ENCODE measurements at places on chromosomes 13 and 19. TPM values are rescaled to one million over a fixed set of nuclear protein-coding genes. Genes with fewer than 3 reads are reported as not detected.

- no peak for DNase-seq
These were observed 1365.6 kb downstream of the OLFM4 start for GRCh38 chr13:54394085-54394700.

- DNase-seq, result no peak
These were observed 51.6 kb downstream of the SERP2 start for GRCh38 chr13:44425041-44425814.

DNA sequence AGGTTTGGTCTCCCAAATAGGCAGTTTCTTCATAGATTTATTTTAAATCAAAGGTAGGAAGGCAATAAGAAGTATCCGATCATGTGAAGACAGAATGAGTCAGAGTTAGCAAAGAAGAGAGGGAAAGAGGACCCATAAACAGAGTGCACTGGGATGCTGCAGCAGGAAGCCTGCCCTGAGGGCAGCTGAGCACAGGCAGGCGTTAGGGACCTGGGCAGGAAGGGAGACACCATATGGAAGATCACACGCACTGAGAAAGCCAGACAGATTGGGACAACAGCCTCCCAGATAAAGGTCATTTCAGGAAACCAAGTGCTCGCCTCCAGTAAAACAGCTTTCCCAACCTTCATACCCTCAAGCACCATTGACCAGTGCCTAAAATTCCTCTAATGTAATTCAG, 598.0 kb downstream of the EFNB2 start:
- no peak for DNase-seq

CLEC17A gene
- polyA plus RNA-seq, result 0.23 TPM

FLT1 gene
- polyA plus RNA-seq, result 51.8 TPM

DNA sequence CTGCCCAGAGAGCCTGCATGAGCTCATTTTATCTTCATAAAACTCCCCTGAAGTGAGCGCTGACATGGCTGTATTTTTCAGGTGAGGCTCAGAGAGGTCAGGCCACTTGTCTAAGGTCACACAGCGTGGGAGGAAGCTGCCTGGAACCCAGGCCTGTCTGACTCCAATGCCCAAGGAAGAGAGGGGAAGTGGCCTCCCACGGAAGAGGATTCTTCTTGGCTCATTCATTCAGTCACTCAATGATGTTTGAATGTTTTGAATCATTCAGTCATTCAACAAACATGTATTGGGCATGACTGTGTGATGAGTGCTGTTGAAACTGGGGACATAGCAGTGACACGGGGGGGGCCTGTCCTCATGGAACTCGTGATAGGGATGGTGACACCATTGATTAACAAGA, 12.0 kb downstream of the ACTL9 start:
- no peak for DNase-seq

OR10H1 gene
- 0.11 TPM for polyA plus RNA-seq

ZNF773 gene
- 16.9 TPM for polyA plus RNA-seq

ZNF100 gene
- 19.5 TPM for polyA plus RNA-seq

DNA sequence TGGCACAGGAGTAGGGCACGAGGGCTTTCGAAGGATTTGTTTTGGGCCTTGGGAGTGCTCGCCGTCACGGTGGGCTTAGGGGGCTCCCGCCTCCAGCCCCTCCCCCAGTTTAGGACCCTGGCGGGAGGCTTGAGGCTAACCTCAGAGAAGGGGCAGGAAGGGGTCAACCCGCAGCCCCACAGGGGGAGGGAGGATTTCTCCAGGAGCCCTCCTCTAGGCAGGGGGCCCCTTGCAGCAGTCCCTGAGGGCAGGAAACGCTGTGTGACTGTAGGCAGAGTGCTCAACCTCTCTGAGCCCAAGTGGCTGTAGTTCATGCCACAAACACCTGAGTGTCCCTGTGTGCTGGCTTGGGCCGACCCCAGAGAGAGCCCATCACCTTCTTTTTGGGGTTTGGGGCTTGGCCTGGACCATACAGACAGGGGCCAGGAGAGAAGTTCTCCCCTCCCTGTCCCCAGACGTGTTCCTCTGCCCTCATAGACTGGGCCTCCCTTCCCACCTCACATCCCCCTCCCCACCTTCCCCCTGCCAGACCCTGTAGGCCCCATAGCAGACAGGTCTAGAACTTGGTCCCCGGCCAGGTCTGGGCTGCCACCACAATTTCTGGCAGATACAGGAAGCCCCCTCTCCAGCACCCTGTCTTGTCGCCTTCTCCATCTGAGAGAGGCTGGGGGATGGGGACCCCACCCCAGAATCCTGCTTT, 8.1 kb downstream of the ISYNA1 start:
- no peak for DNase-seq

GRCh38 chr19:42281146-42281826, 12.2 kb downstream of the CIC start:
- DNase-seq, result no peak

DNA sequence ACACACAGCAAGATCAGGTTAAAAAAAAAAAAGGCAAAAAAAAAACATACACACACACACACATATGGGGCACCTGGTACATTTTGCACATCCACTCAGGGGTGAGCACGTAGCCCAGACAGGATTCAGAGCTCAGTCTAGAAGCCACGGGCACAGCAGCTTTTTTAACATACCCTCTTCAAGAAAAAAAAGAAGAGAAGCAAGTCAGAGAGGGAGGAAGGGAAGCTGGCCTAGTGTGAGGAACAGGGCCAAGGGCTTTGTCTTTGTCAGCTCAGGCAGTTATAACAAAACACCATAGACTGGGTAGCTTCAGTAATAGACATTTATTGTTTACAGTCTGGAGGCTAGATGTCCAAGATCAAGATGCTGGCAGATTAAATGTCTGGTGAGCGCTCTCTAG, 2.3 kb upstream of the TPM4 start:
- no peak for DNase-seq

DNA sequence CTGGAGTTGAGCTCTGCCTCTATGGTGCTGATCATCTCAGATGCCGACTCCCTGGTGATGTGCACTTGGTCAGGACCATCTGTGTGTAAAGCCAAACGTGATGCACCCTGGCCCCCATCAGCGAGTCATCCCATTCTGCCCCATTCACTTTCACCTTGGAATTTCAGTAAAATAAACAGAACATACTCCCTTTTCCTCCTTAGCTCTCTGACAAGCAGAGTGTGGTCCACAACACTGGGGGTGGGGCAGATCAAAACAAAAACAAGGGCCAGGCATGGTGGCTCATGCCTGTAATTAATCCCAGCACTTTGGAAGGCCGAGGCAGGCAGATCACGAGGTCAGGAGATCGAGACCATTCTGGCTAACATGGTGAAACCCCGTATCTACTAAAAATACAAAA, 12.3 kb downstream of the CEACAM20 start:
- no peak for DNase-seq

DNA sequence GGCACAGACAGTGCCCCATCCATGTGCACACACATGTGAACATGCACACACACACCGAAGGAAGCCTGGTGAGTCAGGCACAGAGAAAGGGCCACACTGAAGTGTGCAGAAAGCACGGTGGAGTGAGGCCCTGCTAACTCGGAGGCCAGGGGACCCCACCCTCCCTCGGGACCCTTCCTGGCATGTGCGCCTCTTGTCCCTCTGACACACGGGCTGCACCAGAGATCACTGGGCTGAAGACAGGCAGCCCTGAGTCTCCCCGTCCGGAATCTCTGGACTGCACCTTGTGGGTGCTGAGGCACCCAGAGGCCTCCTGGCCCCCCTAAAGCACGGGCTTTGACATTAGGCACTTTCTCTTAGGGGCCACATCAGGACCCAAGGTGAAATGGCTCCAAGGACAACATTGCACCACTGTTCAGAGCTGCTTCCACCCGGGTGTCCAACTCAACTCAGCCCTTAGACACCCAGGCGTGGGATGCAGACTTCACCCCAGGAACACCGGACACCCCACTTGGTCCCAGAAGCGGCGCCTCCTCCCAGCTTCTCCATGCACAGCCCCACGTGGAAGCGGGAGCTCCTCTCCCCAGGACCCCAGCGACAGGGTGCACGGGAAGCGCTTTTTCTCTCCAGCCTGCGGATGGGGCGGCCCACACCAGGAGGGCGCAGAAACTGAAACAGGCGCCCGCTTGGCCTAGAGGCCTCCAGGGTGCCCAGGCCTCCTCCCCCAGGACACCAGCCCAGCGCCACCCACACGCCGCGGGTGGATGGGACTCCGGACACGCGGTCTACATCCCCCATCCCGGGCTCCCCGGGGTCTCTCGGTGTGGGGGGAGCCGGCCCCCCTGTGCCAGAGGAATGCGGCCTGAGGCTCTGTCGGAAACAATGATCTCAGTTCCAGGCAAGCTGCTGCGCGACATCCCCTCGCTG, 90.2 kb downstream of the SPACA7 start:
- DNase-seq, result no peak

DNA sequence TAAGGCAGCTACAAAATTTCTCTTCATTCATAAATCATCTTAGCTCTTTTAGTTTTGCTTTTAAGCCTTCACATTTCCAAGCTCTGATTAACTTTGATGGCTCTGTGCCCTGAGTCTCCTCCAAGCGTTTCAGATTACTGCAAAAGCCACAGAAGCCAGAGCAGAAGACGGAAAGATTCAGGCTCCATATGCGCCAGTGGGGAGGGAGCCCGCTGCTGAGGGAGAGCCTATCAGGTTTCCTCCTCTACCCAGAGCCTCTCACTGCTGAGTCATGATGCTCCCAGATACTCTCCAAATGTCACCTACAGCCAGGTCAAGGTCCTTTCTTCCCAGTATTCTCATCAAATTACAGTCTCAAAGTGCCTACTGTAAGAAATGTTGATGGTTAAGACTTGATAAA, 193.6 kb downstream of the RAP2A start:
- peak; percentile 26 for DNase-seq

GRCh38 chr13:106493533-106494220, 41.8 kb downstream of the EFNB2 start:
- DNase-seq, result no peak

DNA sequence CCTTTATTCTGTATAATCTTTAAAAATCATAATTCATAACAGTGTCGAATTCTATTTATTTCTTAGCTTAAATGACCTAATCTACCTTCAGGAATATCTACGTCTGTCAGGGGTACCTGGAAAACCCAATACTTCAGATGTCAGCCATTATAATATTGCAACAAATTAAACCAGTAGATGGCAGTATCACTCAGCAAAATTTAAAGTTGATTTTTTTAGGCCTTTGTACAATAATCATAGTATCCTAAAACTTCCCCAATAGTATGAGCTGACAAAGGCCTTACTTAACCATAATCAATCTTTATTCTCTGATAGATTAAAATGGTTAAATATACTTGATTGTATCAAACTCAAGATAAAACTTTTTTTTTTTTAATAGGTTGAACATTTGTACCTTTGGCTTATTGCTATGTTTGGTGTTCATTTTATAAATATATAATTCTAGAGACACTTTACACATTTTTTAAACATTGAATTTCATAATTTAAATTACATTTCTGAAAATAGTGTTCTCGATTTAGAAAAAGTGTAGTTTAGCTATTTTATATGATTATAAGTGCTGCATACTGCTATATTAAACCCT, 830.2 kb upstream of the SPRY2 start:
- DNase-seq, result peak; percentile 8

- DNase-seq, result no peak
These were observed 75.6 kb upstream of the KLF5 start for GRCh38 chr13:72983085-72983768.

GRCh38 chr13:35164324-35164932, 222.4 kb downstream of the NBEA start:
- no peak for DNase-seq

- DNase-seq, result no peak
These were observed 1.1 kb downstream of the VSTM1 start for GRCh38 chr19:54062643-54063042.

DNA sequence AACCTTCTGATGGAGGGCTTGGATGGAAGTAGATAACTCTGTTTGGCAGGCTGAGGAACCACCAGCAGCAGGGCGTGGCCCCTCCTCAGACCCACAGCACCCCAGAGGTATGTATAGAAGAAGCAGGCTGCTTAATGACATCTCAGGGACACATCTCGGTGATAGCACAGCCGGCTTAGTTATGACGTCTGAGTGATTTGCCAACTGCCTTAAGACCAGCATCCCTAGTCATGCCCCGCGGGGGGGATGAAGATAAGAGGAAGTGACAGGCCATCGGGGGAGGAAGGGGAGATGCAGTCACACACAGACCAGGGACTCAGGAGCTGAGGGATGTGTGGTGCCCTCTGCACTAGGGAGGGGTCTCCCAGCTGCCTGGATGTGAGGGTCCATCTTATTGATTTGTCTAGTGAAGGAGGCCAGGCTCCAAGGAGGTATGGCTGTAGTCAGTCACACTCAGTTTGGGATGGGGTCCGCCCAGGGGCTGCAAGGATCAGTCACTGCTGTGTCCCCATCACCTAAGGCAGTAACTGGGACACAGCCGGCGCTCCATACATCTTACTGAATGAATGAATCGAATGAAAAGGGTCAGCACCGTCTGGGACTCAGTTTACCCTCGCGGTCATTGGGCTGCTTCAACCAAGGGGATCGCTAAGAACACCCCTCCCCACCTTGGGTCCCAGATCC, 19.2 kb upstream of the ERCC1 start:
- no peak for DNase-seq

ZNF534 gene
- 0.57 TPM for polyA plus RNA-seq

GRCh38 chr13:100197591-100198365, 108.9 kb downstream of the PCCA start:
- DNase-seq, result no peak

DNA sequence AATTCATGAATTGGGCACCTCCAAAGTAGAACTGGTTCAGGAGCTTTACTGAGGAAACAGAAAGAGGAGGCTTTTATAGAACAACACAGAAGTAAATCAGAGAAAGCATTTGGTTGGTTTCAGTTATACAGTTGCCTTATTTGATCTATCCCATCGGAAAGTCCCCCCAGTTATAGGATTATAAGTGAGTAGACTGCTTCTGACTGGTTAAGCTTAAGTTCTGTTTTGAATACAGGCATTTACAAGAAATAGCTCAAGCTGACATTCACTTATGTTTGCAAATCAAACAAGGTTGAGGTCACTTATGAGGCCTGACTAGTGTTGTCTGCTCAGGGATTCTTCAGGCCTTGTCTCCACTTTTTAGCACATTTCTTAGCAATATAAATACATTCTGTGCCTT, 857.4 kb downstream of the EFNB2 start:
- no peak for DNase-seq

TNFSF9 gene
- polyA plus RNA-seq, result 0.51 TPM

GRCh38 chr19:15114153-15114540, 6.9 kb downstream of the SYDE1 start:
- DNase-seq, result no peak

- no peak for DNase-seq
These were observed 38.7 kb downstream of the KLF2 start for GRCh38 chr19:16363133-16363851.

GRCh38 chr13:99661791-99662190, 160.5 kb downstream of the TM9SF2 start:
- no peak for DNase-seq

NRTN gene
- polyA plus RNA-seq, result 4.5 TPM

GRCh38 chr19:35000647-35001501, 751 bp downstream of the GRAMD1A start:
- DNase-seq, result no peak

APC2 gene
- 1.7 TPM for polyA plus RNA-seq

FPR3 gene
- polyA plus RNA-seq, result 0.18 TPM

Data from left renal cortex interstitium (tissue), 4 donors.